Cardiac septum (tissue), 1 donor: ENCODE measurements at places on chromosomes 4 and X.
A peak's percentile ranks its signal among the peaks of the same experiment; 100 is the strongest.

DNA sequence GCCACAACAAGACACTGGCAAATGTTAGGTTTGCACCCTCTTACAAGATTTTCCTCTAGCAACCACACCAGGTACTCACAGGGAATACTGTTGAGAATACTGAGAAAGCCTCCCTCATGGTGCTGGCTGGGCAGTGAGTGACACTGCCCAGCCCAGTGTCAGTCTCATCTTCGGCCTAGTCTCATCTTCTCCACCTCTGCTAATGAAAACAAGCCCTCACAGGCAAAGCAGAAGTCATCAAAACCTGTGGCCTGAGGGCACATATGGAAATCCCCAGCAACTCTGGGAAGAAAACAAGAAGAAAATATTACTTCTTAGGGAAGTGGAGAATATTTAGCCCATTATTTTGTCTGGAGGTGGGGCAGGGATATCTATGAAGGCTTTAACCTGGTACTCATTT is 7.9 kb upstream of the ADAM29 start:
- no peak for DNase-seq

DNA sequence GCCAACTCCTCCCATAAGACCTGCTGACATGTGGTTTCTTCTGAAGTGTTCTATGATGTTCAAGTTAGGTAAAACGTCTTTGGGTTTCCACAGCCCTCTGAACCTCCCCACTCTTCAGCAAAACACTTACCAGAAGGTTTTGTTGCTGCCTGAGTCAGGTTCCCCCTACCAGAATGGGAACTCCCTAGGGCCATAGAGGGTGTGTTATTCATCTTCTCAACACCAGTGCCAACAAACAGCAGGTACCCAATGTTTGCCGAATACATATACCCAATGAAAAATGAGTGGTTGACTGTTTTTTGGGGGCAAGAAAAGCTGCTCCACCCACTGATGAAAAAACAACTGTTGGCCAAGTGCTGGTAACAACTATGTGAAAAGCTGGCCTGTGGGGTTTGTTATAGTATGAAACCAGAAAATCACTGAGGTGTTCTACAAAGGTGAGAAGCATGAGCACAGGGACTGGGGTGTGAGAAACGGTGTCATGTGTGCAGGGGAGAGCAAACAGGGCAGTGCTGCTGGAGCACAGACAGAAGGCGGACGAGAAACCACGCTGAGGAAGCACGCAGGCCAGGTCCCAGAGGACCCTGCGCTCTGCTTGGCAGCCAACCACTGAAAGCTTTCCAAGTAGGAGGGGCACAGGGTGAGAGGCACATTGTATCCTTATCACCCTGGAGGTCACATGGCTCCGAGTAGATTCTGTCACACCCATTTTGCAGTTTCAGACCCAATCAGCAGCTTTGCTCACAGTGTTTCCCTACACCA is 28.8 kb downstream of the ATP8A1 start:
- DNase-seq = peak; percentile 88

DNA sequence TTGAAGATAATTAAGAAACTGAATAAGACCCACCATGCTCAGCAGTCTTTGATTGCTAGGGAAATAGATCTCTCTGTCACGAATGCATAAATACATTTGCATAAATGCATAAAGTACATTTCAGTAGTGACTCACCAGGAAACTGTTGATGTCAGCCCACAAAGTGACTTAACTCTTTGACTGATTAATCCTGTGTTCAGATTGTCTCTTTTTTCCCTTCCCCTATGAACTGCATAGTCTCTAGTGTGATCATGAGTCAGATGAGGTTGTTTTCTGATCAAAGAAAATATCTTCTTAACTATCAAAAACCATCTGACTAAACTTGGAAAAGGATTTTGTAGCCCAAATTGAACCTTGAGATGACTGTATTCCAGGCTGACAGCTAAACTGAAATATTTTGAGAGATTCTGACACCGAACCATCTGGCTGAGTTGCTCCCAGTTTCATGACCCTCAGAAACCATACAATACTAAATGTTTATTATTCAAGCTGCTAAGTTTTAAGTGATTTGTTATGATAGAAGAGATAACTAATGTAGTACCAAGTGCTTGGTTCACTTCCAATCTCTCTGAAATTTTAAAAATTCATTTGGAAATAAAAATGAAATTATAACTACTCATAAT is 1381.5 kb upstream of the AGA start:
- DNase-seq = no peak

GRCh38 chr4:6134612-6135220 is 65.6 kb downstream of the JAKMIP1 start:
- DNase-seq = no peak

DNA sequence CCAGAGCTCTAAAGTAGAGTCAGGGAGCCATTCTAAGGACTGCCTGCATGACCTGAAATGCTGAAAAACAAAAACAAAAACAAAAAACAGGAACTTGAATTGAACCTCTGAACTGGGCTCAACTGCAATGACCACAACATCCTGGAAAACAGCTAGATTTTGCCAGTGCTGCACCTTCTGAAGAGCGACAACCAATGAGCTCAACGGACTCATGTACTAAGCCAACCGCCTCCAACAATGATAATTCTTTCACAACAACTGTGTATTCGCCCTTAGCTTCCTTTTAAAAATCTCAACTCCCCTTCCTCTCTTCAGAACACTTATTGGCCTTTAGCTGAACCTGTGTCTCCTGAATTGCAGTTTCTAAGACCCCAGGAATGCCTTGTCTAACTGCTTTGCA is 69.8 kb downstream of the HAUS3 start:
- DNase-seq = no peak

DNA sequence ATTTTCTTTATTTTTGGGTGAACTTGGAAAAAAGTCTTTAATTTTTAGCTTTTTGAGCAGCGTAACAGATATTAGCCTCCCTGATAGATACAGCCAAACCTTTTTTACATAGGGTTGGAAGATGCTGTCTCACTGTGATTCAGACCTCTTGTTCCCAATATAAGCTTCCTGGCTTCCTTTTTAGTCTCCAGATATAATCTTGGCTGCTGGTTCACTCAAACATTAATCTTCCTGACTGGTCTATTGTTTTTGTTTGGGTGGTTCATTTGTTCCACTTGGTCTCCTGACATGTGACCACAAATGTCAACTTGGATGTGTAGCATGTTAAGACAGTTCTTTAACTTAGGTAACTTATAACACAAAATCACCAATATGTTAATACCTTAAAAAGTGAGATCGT is 23.0 kb downstream of the RPA4 start:
- DNase-seq = no peak

DNA sequence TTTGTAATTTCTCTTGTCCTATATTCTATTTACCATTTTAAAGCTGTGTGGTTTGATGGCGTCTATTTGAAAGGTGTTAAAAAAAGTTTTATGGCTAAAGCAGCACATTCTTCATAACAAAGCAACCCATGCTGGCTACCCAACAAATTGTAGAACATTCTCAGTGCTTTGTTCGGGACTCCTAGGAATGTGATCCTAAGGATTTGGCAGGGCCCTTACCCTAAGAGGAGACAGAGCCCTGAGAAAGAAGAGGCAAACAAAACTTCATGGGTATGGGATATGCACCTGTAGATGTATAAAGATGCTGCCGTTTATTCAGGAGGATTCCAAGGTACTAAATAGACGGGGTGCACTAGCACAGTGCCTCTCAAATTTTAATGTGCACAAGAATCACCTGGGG is 370.8 kb upstream of the DIPK2B start:
- no peak for DNase-seq

DNA sequence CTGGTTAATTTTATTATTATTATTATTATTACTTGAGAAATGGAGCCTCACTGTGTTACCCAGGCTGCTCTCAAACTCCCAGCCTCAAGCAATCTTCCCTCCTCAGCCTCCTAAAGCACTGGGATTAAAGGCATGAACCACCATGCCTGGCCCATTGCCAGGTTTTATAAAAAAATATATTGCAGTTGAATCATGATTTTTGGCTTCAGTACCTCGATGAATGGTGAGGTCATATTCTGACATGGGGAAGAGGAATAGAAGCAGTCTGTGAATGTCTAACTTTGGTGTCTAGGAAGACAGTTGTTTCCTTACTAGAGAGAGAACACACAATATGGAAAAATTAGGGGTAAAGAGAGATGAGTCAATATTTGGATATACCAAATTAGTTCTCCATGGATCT is 32.0 kb downstream of the CCSER1 start:
- no peak for DNase-seq

DNA sequence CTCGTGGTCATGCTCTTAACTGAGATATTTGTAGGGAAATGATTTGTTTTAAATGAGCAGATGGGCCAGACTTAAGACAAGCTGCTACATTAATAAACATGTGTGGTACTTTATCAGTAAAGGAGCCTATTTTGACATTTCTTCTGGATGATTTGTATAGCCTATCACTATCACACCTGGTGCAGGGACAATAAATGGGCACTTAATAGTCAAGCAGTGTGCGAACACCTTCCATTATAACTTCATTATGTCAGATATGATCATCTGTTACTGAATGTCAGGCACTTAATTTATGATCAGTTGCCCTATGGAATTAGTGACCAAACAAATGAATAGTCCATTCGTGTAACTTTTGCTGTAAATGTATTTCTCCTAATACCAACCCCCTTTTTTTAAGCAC is 628.8 kb downstream of the ADGRL3 start:
- DNase-seq = no peak

GRCh38 chr4:151792995-151793394 is 32.2 kb upstream of the GATB start:
- DNase-seq = no peak

DNA sequence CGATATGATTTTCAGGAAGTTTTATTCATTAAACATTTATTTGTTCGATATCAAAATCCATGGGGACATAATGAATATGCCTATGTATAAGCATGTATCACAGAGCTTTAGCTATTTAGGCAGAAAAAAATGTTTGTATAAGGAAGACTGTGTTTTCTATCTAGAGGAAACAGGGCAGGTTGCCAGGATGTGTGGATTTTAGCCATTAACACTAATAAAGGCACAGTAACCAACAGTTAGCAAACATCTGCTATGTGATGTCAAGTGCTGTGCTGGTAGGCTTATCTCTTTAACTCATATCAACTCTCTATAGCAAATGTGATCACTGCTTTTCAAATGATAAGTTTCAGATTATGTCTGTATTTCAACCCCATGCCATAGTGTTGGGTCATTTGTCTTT is 708.9 kb upstream of the HS3ST1 start:
- no peak for DNase-seq

DNA sequence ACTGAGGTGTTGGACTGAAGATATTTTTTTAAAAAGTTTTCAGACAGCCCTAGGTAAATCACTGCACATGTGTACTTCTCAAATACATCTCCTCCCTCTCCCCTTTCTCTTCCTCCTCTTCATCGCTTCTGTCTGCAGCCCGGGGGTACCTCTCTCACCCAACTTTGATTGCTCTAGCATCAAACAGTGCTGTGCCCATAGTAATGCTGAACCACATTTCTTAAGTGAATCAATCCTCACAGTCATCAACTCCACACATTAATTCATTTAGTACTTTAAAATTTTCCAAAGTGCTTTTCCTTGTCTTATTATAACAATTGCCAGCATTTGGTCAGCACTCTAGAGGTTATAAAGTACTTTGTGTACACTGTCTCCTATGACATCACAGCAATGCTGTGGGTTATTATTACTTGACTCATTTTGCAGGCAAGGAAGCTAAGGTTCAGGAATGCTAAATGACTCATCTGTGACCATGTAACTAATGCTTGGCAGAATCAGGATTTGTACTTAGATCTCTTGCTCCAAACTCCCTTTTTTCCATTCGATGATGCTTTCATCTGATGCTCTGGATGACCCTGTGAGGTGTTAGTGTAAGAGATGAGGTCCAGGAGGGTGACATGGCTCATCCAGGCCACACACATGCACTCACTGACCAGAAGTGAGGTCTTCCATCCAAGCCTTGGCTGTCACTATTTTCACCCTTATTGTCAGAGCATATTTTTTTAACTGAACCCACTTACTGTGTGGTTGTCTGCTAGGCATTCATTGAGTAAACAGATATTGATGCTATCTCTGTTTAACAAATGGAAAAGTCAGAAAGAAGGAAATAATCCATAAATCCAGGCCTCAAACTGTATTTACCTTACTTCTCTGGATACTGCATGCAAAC is 58.8 kb downstream of the RHOH start:
- DNase-seq = no peak

GRCh38 chrX:29652484-29652883 is 562.9 kb upstream of the MAGEB2 start:
- no peak for DNase-seq
